ENCODE measurements at places on chromosomes 6 and 20.
A peak's percentile ranks its signal among the peaks of the same experiment; 100 is the strongest.

GRCh38 chr6:39752835-39753724 is 27.9 kb upstream of the KIF6 start:
- no peak for DNase-seq

DNA sequence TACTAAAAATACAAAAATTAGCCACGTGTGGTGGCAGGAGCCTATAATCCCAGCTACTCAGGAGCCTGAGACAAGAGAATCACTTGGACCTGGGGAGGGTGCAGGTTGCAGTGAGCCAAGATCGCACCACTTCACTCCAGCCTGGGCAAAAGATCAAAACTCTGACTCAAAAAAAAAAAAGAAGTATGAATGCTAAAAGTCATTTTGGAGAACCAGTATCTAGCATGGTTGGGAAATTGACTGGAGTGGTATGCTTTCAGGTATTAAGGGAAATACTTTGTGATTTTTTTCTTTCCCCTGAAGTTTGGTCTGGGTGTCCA is 30.1 kb downstream of the PCMT1 start:
- no peak for DNase-seq

DNA sequence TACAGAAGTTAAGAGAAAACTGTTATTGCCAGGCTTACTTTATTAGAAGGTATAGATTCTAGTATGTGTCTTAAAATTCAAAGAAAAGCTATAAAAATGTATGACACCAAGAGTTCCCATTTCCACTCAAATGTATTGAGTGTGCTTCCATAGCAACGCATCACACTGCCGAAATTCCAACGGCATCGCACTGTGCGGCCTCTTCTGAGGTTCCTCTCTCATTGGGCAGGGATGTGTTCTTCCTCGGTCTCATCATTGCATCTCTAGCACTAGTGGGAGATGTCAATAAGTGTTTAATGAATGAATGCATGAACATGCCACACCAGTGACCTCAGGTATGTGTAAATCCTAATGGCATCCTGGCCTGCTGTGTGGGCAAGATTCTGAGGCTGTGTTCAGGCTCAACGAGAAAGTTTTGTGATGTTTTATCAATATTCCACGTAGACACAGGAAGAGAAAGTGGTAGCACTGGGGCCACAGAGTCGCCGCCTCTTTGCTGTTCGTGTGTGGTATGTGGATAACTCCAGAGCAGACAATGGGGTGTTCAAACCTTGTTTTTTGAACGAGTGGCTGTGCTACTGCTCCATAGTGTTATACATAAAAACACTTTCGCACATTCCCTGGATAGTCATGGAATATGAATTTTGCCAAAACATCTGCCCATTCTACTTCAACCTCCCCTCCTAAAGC is 171.6 kb downstream of the ADGB start:
- DNase-seq, result no peak

DNA sequence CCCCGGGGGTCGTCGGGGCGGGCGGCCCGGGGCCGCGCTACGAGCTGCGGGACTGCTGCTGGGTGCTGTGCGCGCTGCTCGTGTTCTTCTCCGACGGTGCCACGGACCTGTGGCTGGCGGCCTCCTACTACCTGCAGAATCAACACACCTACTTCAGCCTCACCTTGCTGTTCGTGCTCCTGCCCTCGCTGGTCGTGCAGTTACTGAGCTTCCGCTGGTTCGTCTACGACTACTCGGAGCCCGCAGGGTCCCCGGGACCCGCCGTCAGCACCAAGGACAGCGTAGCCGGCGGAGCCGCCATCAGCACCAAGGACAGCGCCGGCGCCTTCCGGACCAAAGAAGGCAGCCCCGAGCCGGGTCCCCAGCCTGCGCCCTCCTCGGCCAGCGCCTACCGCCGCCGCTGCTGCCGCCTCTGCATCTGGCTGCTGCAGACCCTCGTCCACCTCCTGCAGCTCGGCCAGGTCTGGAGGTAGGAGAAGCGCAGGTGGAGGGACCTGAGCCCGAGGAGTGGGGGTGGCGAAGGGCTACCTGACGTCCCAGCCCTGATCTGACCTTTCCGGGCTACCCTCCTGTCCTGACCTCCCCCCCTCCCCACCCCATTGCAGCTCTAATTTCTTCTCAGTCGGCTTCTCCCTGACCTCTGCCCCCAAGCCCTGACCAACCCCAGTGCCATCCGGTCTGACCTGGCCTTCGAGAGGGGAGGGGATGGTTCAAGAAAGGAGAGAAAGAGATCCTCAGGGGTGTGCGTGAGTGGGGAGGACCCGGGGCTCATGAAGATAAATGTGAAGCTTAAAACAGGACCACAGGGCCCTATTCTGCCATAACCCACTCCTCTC is 558 bp downstream of the XKR7 start:
- DNase-seq, result peak; percentile 34

GRCh38 chr6:32610682-32611296 is 21.1 kb upstream of the HLA-DRB1 start:
- DNase-seq, result no peak

GRCh38 chr6:114452785-114453401 is 110.1 kb upstream of the HS3ST5 start:
- DNase-seq, result no peak

DNA sequence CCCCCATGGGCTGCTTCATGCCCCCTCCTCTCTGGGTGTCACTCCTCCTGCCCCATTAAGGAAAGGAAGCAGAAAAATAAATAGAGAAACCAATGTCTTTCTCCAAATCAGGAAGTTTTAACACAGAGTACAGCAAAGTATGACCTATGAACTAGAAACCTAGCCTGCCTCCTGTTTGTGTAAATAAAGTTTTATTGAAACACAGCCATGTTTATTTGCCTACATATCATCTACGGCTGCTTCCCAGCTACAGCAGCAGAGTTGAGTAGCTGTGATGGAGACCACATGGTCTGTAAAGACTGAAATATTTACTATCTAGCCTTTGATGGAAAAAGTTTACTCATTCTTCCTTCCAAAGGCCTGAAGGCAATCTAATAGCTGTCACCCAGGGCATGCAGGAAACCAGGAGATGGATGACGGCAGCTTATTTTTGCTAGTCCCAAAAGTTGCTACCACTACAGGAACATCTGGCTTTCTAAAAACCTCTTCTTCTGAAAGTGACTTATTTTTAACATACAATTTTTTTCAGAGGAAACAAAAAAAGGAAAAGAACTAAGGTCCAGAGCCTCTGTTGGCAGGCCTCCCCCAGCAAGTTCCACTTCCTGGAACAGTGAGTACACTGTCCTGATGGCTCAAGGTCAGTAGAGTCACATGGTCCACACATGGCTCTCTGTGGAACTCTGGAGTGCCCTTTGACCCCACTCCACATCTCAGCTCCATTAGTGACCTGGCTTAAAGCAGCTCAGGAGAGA is 287.8 kb downstream of the PTPRT start:
- DNase-seq, result no peak

- no peak for DNase-seq
Observed at GRCh38 chr6:137794516-137795201, 72.4 kb upstream of the TNFAIP3 start.

GRCh38 chr6:120682145-120682544 is 652.1 kb downstream of the TBC1D32 start:
- no peak for DNase-seq

GRCh38 chr6:43077981-43078511 is 1.9 kb downstream of the PTK7 start:
- no peak for DNase-seq

- no peak for DNase-seq
Observed at GRCh38 chr6:168225471-168225911, 94.1 kb downstream of the DACT2 start.

DNA sequence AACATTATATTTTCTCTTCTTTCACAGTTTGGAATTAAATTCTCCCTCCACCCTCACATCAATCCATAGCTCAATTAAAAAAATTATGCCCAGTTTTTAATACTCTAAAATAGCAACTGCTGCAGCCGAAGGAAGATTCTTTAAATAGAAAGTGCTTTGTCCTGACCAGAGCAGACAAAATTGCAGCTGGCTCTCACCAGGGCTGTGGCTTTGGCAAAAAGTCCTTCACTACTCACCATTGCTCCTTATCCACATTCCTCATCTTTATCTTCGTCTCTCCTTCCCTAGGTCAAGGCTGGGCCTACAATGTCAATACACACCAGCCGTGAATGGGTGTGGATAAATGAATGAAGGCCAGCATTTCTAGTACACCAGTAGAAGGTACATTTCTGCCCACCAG is 107.9 kb upstream of the VGLL2 start:
- DNase-seq, result no peak

DNA sequence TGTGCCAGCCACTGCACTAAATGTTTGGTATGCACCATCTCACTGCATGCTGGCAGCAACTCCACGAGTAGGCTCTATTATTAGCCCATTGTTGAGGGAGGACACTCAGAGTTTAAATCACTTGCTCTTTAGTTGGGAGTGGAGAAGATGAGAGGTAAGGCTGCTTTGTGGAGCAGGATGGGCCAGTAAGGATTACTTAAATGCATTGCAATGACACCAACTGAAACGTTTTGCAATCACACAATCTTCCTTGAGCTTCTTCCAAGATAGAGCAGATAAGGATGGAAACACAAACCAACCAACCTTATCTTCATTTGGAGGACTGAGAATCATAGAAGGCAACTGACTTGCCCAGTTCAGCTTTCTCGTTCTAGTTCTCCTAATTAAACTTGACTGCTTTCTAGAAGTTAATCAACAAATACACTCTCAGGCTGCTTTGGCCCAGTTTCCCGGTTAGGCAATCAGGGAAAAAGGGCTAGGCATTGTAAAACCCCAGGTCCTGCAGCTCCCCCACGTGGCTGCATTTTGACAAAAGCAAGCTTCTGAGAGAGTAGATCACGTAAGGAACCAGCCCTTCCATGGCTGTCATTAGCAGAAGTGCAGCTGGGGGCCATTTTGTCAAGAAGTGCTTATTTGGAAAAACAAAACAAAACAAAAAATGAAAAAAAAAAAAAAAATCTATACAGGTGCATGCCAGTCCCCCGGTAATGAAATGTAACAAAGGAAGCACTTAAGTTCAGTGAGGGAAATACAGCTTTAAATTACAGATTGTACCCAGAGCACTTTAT is 130.6 kb downstream of the BCAS1 start:
- DNase-seq, result peak; percentile 52

- DNase-seq, result no peak
Observed at GRCh38 chr20:36092398-36093024, 62.0 kb upstream of the EPB41L1 start.

DNA sequence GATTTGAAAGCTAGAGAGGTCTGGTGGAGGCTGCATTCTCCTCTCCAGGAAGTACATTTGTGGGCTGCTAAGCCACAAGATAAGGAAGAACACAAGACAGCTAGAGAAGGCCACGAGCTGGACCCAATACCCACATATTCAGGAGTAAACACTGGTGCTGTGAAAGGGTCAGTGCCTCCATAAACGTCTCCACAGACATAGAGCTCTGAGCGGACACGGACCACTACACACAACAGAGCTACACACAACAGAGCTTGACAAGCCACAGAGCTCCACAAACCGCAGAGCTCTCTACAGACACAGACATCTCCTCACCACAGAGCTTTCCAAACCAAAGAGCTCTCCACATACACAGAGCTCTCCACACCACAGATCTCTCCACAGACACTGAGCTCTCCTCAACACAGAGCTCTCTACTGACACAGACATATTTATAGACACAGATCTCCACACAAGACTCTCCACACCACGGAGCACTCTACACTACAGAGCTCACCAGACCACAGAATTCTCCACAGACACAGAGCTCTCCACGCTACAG is 51.9 kb downstream of the ERMARD start:
- DNase-seq, result no peak

GRCh38 chr6:75114195-75114594 is 91.7 kb downstream of the COL12A1 start:
- DNase-seq, result no peak

- no peak for DNase-seq
Observed at GRCh38 chr20:43752561-43753301, 25.9 kb upstream of the GTSF1L start.

DNA sequence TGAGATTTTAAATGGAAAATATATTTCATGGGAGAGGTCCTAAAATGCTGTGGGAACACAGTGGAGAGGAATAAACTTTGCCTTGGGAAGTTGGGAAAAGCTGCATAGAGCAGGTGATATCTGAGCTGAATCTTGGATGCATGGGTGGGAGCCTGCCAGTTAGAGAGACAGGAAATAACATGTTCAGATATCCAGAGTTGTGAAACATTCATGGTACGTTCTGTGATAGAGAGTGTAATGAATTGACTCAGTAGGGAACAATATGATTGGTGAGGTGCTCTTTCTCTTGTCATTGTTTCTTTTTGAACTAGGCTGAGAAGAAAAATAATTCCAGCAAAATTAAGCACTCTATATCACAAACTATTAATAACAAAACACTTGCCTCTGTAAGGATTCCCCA is 72.8 kb downstream of the RPS12 start:
- DNase-seq, result no peak

- no peak for DNase-seq
Observed at GRCh38 chr20:48098866-48099265, 313.6 kb upstream of the SULF2 start.

Data from brain pericyte (primary cell).